Foreskin keratinocyte (primary cell): ENCODE measurements at places on chromosomes 11 and 22. TPM values are rescaled to one million over a fixed set of nuclear protein-coding genes. Genes with fewer than 3 reads are reported as not detected.
A peak's percentile ranks its signal among the peaks of the same experiment; 100 is the strongest.

Gene CCDC89
- 0.14 and 0.51 TPM in 2 replicates for total RNA-seq

Gene MMP20
- total RNA-seq = not detected in 2 replicates

GRCh38 chr11:99333621-99334020 is 312.9 kb downstream of the CNTN5 start:
- DNase-seq = no peak

DNA sequence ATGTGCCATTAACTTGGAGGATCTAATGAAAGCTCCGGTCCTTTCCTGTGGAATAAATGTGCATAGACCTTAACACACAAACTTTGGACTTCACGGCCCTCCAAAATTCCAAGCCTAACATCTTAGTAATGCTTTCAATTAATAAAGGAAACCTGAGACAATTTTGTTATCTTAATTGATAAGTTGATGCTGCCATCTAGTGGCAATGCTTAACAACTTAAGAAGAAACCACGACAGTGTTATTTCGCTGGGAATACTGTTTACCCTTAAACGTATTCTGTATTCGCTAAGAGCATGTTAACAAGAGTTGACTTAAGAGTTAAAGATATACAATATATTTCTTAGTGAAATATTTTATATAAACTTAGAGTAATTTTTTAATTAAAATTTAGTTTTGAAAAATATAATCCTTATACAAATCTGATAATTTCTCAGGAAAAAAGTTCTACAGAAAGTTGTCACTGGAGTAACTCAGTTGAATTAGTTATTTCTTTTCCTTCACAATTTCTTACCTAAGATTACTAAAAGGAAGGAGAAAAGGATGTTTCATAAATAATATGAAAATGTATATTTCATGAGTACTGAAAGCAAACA is 35.0 kb upstream of the OR9G4 start:
- peak; percentile 39 for DNase-seq

DNA sequence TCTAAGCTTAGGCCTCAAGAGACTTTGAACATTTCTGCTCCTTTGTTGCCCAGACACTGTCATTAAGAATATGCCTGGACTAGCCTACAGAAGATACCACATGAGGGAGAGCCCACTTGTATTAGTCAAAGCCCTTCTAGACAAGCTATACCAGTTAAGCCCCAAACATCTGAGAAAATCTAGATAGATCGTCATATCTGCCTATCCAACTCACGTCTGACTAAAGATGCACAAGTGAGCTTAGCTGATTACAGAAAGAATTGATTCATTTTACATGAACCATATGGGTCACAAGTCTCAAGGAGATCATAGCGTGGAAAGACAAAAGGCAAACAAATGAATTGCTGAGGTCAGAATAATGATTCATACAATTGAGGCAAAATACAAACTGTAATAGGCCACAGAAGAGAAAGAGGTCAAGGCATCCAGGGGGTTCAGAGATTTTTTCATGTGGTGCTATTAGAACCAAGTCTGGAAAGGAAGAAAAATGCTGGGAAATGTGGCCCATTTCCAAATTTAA is 1155.5 kb upstream of the TENM4 start:
- DNase-seq = peak; percentile 36

- no peak for DNase-seq
These were observed 102.9 kb downstream of the RPL27A start for GRCh38 chr11:8785457-8785856.

DNA sequence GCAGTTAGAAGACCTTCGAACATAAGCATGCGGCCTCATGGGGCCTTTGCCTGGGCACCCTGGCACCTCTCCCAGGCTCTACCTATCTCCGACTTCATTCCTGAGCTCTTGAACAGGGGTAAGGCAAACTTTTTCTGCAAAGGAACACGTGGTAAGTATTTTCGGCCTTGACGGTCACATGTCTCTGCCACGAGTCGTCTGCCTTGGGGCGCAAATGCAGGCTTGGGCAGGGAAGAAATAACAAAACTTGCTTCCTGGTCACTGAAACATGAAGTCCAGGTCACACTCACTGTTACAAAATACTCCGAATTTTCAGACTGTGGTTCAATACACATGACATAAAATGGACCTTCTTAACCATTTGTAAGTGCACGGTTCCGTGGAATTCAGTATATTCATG is 3.4 kb upstream of the ASCL2 start:
- no peak for DNase-seq

- peak; percentile 18 for DNase-seq
These were observed 17.7 kb downstream of the BSX start for GRCh38 chr11:122963961-122964360.
